ENCODE measurements at places on chromosomes 5 and 9.
A peak's percentile ranks its signal among the peaks of the same experiment; 100 is the strongest.

- DNase-seq: no peak
Measured at GRCh38 chr5:83512061-83512745, 40.7 kb downstream of the VCAN start.

- no peak for DNase-seq
Measured at GRCh38 chr5:97106216-97106581, 36.2 kb downstream of the LIX1 start.

GRCh38 chr9:127519301-127520166 is 68.2 kb downstream of the LRSAM1 start:
- no peak for DNase-seq

DNA sequence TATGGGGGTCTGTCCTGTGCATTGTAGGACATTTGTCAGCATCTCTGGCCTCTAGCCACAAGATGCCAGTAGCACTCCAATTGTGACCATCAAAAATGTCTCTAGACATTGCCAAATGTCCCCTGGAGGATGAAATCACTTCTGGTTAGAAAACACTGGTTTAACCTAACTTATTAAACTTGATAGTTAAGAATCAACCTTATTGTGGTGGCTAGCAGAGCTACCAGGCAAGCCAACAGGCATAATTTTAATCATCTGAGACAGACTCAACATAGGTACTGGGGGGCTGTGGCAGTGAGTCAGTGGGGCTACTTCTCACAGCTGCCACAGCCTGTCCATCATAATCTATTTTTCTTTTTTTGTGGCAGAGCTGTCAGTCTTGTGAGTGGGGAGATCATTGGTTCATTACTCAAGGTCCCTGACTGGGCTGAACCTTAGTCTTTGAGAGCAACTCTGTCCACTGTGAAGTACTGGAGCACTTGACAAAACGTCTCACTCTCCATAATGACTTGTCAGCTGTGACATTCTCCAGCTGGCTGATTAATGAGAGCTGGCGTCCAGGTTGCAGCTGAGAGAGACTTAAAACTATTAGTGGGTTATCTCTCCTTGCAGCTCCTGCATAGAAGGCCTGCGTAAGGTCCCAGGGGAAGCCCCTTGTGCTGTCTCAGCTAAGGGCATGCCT is 107.9 kb downstream of the DCP2 start:
- no peak for DNase-seq

DNA sequence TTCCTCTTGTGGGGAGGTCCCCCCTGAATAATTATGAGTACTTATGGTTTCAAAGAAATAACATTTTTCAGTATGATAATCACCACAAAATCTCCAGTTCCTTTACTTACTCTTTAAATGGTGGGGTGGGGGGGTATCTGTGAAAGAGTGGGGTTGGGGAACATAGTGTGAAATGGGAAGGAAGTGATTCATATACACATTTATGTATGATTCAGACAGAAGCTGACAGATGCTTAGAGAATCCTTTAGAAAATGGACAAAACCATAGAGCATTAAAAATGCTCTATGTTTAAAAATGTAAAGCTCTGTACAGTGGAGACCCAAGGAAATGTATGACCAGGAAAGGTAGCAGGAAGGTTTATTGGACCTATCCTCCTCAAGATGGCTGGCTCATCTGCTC is 267.5 kb upstream of the GRIA1 start:
- no peak for DNase-seq

- DNase-seq: no peak
Measured at GRCh38 chr5:164746723-164747122, 1241.3 kb downstream of the MAT2B start.

DNA sequence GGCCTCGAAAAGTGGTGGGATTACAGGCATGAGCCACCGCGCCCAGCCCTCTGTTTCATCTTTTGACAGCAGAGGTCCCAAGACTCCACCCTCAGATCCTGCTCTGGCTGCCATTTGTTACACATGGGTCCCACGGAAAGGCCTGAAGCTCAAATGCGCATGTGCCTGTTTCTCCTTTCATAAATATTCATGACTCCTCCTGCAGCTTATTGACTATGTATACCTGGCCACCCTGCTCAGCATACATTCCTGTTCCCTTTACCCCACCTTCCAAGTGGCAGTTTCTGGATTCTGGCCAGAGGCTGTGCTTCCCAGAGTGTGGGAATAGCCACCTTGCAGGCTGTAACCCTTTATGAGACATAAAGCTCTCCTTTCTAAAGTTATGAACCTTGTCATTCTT is 46.5 kb downstream of the AUH start:
- no peak for DNase-seq

DNA sequence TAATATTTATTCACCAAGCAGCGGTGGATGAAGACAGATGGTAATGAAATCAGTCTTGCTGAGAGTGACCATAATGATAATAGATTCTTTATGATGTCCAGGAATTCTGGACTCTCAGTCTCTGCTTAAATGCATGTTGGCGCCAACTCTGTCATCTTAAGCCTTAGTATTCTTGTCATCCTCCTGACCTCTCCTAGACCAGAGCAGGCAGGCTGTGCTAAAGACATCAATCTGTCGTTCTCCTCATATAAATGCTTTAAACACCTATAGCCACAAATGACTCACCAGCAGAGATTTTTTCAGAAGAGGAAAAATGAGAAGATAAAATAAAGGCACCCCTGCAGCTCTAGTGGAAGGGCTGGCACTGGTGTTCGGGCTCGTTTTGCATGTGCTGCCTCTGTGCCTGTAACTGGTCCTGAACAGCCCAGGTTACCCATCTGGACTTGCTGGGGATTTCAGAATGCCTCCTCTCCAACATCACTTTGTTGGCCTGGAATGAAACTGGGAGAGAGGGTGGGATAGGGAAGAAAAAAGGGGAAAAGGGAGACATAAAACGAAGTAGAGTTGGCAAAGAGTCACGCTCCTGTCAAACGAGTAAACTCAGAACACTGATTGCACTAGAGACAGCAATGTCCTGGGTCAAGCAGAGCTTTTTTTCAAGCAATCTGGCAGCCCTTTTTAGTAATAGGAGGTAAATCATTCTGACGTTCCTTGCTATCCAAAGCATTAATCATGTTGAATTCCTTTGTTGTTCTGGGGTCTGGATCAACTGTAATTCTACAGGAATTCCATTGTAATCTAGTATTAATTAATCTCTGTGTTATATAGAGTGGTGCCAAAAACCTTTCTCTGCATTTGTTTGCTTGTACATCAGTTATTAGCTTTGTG is 195.5 kb upstream of the CLINT1 start:
- DNase-seq: peak; percentile 54

DNA sequence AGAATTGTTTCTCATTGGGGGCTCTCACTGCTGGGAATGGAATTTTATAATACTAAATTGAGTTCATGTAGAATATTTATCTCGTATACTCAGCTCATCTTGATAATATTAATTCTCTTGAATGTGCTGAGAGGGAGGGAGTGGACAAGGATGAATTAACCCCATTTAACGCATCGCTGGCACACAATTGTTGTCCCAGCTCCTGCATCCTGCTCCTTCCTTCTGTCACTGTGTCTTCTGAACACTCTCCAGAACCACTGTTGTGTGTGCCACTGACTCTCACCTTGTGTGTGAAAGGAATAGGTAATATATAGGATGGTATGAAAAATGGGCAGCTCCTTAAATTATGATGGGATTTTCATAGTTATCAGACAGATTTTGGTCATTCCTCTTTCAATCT is 267.3 kb downstream of the MTRR start:
- no peak for DNase-seq

DNA sequence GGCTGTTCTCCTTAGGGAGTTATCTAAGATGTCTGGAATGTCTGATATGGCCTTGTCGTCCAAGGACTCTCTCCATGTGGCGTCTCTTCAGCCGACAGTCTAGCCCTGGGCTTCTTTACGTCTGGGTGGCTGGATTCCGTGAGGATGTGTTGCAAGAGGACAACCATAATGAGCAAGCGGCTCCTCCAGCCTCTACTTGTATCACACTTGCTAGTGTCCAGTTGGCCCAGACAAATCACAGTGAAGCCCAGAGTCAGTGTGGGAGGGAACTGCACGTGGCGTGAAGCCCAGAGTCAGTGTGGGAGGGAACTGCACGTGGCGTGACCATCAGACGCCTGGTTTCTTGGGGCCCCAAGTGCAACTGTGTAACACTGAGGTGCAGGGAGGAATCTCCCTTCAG is 61.1 kb downstream of the COL23A1 start:
- DNase-seq: no peak

DNA sequence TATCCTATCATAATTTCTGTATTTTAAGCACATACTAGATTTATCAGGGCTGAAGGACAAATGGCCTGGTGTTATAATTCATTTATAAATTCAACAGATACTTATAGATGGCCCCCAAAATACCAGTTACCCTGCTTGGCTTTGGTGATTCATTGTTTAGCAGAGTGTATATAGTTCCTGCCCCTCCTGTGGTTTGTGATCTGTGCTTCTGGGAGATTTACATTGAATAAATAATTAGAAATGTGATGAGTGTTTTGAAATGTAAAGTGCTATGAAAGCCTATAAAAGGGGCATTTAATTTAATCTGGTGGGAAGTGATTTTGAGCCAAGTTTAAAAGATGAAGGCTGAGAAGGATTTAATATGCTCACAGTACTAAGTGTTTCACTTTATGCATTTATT is 36.7 kb upstream of the ZCCHC7 start:
- DNase-seq: no peak

DNA sequence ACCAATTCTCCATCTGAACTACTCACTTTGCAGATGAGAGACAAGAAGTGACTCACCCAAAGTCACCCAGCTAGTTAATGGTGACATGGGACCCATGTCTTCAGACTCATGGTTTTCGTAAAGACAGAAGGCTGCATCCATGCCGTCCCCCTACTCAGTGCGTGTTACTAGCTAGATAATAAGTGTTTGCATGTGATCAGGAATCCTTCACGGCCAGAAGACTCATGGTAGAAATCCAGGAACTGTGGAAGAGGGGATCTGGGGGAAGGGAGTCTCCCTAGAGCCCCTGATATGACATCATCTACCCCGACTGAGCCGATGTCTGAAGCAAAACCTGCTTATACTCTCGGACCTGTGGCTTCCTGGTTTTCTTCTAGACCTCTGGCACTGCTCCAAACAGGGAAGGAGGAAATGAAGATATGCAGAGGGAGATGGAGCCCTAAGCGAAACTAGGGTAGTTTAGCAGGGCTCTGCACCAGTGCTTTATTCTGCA is 3.3 kb downstream of the RNF183 start:
- DNase-seq: no peak

DNA sequence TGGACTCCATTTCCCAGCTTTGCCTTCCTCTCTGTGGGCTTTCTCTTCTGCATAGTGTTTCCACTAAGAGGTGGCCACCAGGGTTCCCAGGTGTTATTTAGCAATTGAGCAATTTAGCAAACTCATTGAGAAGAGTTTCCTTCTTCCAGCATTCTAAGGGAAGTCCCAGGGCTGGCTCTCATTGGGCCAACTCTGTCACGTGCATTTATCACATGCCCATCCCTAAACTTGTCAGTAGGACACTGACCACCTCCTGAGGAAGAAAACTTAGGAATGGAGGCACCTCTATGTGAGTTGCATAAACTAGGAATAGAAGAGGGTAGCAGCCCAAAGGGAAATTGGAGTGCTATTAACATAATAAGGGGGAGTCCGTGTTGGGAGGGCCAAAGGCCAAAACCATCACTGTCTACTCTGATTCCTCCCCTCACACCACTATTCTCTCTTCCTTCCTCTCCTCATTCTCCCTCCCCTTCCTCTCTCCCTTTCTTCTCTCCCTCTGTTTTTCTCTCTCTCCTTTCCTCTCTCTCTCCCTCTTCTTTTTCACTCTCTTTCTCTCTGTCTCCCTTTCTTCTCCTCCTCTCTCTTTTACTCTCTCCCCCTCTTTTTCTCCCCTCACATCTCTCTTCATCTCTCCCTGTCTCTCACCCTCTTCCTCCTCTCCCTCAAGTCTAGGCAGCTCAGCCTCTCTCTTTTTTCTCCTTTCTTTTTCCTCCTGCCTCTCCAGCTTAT is 213.4 kb downstream of the PALM2AKAP2 start:
- DNase-seq: no peak

DNA sequence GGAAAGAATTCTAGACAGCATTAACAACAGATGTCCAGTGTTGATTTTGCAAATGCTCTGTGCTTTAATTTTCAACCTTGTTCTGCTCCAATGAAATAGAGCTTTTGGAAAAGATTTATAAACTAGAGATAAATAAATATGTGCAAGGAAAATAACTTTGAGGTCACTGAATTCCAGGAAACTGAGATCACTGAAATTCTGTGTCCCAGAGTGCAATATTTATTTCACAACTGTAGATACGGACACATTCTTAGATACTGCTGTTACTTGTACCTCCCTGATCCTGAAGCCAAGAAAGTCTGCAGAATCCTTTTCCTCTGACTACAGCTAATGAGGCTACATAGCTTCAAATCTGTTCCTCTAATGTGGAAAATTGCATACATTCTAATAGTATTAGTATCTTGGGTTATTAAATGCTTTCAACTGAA is 222.9 kb downstream of the DOCK8 start:
- DNase-seq: no peak

- no peak for DNase-seq
Measured at GRCh38 chr5:120088836-120089235, 375.3 kb upstream of the PRR16 start.

DNA sequence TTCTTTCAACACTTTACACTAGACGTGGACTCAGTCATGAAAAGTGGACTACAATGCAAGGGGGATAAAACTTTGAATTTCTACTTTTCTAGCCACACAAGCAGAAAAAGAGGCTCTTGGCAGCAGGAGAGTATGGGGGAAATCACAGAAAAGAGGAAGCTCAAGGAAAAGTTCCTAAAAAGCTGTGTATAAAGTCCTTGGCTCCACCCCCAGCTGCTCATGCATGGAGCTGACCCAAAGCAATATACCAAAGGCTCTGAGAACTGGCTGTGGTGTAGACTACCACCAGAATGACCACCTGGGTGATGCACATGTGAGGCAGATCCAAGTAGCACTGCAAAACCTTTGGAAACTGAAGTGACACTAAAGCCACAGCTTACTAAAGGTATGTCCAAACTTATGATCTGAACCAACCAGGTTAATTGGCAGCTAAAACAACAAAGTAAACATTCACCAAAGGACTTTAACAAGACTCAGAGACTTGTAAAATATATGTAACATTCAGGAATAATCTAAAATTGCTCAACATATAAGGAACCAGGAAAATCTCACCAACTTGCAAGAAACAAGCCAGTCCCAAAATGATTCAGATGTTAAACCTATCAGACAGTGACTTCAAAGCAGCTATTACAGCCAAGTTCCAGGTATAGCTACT is 55.5 kb upstream of the RASGRF2 start:
- DNase-seq: no peak

DNA sequence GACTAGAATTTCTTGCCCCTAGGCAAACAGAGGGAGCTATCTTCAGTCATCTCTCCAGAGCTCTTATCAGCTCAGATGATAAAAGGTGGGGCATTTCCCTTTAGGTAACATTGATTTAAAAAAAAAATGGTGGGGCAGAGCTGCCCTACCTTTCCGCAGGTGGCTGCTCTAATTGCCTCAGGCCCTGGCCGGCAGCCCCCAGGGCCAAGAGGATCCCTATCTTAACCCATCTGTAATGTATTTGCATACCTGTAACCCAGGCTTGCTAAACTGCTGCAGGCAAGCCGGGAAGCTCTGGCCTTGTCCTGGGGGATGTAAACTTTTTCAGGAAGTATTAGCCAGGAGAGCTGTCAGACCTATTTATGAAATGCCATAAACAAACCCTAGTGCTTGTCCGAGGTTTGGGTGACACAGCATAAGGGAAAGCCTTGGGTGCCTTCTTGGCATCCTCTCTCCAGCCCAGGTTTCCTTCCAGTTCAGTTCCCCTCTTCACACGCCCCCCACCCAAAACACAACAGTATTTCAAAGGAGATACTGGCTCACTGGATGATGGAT is 20.9 kb upstream of the ZSWIM6 start:
- DNase-seq: no peak

- DNase-seq: no peak
Measured at GRCh38 chr5:171808951-171809350, 23.3 kb downstream of the SMIM23 start.
